ENCODE measurements at places on chromosomes 6 and 20. TPM values are rescaled to one million over a fixed set of nuclear protein-coding genes. Genes with fewer than 3 reads are reported as not detected.

GRCh38 chr6:1558388-1558787 is 51.3 kb upstream of the FOXC1 start:
- no peak for DNase-seq

The LY6G6D gene
- not detected for total RNA-seq

- no peak for DNase-seq
Observed at GRCh38 chr20:13525225-13525940, 113.3 kb downstream of the TASP1 start.

DNA sequence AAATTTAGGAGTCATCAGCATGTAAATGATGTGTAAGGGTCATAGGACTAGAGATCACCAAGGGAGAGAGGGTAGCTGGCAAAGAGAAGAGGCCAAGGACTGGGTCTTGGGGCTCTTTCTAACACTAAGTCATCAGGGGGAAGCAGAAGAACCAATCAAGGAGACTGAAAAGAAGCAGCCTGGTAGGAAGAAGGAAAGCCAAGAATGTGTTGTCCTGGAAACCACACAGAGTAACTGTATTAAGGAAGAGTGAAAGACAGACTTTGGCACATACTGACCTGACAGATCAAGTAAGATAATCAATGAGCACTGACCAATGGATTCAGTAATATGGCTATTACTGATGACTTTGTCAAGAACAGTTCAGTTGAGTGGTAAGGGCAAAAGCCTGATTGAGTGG is 42.3 kb upstream of the LAMA4 start:
- no peak for DNase-seq

GRCh38 chr6:6665555-6666243 is 77.2 kb downstream of the LY86 start:
- no peak for DNase-seq

The SLC22A3 gene
- 0.13 TPM for total RNA-seq

DNA sequence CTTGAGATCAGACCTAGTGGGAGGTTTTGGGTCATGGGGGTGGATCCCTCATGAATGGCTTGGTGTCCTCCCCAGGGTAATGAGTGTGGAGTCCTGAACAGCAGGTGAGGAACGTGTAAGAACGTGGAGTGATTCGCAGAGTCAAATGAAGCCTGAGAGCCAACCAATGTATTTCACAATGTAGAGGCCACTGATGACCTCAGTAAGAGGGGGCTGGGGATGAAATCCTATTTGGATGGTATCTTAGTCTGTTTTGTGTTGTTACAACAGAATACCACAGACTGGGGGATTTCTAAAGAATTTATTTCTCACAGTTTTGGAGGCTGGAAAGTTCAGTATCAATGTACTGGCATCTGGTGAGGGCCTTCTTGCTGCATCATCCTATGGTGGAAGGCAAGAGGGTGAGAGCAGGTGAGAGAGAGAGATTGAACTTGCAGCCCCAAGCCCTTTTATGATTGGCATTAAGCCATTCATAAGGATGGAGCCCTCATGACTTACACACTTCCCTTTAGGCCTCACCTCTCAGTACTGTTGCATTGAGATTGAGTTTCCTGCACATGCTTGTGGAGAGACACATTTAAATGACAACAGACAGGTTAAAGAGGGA is 47.3 kb upstream of the HIVEP1 start:
- DNase-seq, result no peak

The DAAM2 gene
- not detected for total RNA-seq

The BCKDHB gene
- total RNA-seq, result 7.0 TPM

DNA sequence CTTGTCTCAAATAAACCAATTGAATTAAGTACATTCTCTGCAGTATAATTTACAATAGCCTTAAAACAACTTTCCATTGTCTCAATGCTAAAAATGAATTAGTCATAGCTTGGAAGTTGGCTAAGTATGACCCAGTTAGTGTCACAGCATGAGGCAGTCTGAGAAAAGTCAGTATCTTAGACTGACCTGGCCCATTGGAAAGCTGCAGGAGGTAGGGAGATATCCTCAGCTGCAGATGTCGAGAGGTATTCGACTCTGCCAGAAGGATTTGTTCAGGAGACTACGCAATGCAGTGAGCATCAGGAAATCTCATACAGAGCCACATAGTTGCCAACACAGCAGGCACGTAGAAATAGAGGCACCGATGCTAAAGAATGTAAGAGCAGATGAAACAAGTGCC is 350.9 kb upstream of the NRSN1 start:
- DNase-seq, result no peak

The NFKBIE gene
- 36.4 TPM for total RNA-seq

DNA sequence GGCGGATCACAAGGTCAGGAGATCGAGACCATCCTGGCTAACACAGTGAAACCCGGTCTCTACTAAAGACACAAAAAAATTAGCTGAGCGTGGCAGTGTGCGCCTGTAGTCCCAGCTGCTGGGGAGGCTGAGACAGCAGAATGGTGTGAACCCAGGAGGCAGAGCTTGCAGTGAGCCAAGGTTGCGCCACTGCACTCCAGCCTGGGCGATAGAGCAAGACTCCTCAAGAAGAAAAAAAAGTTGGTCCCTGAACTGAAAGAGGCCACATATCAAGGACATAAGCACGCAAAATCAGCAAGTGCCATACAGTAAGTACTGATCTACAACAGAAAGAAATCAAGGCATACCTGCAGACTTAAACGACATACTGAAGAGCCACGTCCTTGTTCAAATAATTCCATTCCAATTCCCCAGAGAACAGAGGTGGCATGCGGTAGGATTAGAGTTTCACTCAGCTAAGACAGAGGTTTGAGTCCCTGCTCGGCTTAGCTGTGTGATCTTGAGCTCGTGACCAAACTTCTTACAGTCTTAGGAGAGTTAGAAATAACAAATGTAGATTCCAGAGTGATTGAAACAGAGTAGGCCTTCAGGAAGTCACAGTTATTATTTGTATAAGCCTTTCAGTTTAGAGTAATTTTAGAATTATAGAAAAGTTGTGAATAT is 29.2 kb downstream of the B4GALT5 start:
- no peak for DNase-seq

- no peak for DNase-seq
Observed at GRCh38 chr20:61859767-61860166, 205.9 kb downstream of the TAF4 start.

The CLDN20 gene
- total RNA-seq, result not detected

GRCh38 chr6:28648035-28648877 is 122.6 kb downstream of the GPX5 start:
- DNase-seq, result peak; percentile 12

- DNase-seq, result no peak
Observed at GRCh38 chr6:164011321-164011720, 596.8 kb downstream of the QKI start.

The SEL1L2 gene
- total RNA-seq, result not detected

DNA sequence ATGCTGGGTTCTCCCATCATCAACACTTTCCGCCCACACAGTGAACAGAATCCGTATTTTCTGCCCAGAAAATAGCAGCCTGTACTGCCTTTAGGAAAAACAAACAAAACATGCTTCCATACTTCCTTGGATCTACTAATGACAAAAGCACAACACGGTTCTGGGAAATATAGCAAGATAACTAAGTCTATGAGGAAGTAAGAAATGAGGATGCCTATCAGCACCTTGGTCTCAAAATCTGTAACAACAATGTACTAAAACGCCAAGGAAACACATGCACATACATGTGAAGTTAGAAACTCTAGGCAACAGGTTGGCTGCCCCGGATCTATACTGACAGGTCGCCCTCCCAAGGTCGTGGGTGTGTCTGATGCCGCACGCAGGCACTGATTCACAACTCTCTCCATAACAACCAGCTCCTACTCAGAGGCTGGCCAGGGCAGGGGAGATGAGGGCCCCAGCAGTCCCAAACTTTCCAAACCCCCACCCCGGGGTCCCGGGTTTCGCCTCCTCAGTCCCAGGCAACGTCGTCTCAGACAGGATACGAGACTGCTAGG is 710 bp downstream of the BTBD9 start:
- peak; percentile 59 for DNase-seq

The KIAA1755 gene
- total RNA-seq, result not detected

The ADAM33 gene
- not detected for total RNA-seq

GRCh38 chr6:122753688-122754056 is 25.8 kb upstream of the FABP7 start:
- no peak for DNase-seq

DNA sequence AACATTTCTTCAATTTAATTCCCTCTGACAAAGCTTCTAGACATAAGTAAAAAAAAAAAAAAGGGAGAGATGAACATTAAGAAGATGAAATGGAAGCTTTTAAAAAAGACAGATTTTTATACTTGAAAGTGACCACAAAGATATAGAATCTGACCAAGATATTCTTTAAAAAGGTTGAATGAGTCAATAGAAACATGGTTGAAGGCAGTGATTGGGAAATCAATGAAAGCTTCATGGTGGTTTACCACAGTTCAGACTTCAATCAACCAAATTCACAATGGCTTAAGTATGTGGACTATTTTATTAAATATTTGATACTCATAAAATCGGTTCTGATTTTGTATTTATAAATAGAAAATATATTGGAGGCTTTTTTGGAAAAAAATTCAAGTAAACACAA is 248.4 kb upstream of the HSF2 start:
- no peak for DNase-seq

- DNase-seq, result no peak
Observed at GRCh38 chr6:111971866-111972532, 81.9 kb upstream of the CCN6 start.

- no peak for DNase-seq
Observed at GRCh38 chr6:52611833-52612232, 35.0 kb upstream of the TRAM2 start.

GRCh38 chr6:90656325-90656724 is 69.5 kb upstream of the MAP3K7 start:
- DNase-seq, result no peak

DNA sequence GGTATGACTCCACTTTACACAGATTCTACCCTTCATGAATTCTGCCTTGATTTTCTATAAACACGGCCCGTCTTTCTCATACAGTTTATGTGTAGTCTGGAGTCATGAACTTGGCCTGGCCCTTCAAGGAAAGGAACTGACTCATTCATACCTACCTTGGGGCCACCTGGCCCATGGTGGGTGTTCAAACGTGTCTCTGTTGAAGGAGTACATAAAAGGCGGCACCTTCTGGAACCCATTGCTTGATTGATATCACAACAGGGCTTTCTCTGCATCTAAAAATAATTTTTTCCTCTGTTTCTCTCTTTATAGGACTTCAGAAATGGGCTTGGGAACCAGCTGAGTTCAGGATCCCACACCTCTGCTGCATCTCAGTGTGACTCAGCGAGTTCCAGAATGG is 363.0 kb upstream of the SOX4 start:
- no peak for DNase-seq

Measured in activated T-cell treated with anti-CD3 and anti-CD28 coated beads, Interleukin-2, amount 50 U/mL, for 4 hours (primary cell).